ENCODE measurements at places on chromosomes 1 and 21.

DNA sequence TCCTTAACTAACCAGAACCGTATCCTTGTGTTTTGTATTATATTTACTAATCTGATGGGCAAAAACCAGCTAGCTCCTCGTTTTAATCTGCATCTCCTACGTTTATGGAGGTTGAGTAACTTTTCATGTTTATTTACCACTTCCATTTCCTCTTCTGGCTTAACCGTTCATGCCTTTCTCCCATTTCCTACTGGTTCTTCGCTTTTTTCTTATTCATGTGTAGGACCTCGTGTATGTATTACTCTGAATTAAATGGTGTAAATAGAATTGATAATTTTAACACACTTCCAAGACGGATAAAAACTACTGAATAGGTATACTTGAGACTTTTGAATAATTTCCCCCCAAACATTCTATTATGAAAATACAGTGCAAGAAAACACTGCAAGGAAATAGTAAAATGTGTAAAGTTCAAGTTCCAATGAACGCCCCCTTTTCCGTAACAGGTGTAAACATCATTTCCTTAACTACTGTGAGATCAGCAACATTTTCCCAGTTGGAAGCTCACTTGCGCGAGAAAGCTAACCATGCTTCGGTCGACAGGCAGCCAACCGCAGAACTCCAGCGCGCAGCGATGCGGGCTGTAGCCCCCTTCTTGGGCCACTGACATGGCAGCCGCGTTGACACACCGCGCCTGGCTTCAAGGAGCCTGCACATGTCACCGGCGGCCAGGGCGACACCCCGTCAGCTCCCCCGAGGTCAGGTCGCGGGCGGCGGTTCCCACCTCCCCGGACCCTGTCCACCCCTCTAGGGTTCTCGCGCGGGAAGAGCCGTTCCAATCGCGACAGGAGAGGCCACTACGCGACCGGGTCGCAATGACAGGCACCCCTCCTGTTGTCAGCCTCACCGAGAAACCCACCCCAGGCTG lies 816 bp downstream of the EDEM3 start:
- peak; percentile 18 for DNase-seq

DNA sequence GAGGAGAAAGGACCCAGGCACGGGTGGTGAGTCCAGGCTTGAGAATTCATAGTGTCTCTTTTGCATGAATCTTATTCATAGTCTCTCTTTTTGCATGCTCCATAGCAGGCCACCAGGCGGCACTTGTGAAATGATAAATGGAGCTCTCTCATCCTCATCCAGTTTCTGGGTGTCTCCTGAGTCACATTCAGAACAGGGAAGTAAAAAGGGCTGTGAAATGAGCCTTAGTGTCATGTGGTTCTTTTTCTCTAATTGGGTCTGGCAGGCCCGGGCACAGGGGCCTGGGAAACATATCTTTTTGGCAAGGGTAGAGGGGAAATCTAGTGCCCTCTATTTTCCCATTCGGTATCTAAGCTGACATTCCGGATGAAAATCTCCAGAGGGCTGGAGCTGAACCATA lies 19.1 kb upstream of the NCF2 start:
- DNase-seq, result peak; percentile 87

- peak; percentile 75 for DNase-seq
Measured at GRCh38 chr1:219990782-219991510, 55.4 kb downstream of the EPRS1 start.

GRCh38 chr1:219876798-219877209 lies 51.6 kb downstream of the SLC30A10 start:
- peak; percentile 68 for DNase-seq

All from MCF 10A (cell line).